ENCODE measurements at places on chromosomes 2 and 18.

GRCh38 chr2:15730545-15731212 is 139.0 kb downstream of the DDX1 start:
- DNase-seq, result no peak

DNA sequence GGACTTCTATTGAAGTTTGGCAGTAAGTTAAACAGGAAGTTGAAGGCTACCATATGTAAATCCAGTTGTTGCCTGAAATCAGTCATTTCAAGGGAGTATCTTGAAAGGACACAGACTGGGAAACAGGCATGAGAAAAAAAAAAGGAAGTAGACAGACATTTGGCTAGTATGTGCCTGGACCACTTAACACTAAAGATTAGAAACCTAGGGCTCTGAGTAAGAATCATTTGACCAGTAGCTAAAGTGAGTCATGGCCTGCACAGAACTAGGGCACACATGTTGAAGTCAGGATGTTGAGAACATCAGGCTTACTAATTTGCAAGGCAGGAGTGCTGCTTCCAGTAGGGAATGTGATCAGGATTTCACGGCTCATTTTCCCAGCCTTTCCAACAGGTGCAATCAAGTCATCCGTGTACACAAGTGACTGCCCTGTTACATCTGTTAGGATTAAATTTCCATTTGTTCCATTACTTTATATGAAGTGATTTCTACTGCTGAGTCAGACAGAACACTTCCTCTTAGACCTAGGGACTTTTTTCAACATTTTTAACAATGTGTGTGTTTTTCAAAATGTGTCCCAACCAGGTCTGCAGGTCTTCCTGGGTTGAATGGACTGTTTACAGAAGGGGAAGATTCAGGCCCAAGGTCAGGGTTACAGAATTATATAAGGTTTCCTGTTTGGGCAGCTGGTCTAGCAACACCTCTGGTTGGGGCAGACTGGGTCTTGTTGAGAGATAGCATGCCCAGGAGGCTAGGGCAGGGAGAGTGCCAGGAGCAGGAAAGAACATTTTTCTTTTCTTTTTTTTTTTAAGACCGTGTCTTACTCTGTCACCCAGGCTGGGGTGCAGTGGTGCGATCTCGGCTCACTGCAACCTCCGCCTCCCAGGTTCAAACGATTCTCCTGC is 145.6 kb downstream of the TGIF1 start:
- DNase-seq, result no peak

- DNase-seq, result no peak
Observed at GRCh38 chr2:62305421-62306176, 109.7 kb downstream of the B3GNT2 start.

GRCh38 chr2:240240017-240240734 is 99.7 kb upstream of the OTOS start:
- DNase-seq, result no peak

- no peak for DNase-seq
Observed at GRCh38 chr2:25089605-25090315, 47.9 kb downstream of the EFR3B start.

DNA sequence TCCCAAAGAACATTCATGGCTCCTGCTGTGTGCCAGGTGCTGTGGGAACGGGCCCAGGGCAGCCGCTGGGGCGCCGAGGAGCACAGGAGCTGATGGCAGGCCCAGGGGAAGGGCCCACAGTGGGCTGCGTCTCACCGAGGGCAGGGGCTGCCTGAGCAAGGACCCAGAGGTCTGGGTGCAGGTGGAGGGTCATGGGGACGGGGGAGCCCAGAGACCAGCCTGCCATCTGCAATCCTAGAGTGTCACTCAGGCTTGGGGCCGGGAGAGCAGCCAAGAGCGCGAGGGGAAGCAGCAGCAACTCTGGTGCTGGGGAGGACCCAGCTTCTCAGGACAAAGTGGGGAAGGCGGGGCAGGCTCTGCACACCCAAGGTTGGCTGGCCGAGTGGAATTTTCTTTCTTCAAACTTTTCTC is 207.4 kb downstream of the HDAC4 start:
- no peak for DNase-seq

DNA sequence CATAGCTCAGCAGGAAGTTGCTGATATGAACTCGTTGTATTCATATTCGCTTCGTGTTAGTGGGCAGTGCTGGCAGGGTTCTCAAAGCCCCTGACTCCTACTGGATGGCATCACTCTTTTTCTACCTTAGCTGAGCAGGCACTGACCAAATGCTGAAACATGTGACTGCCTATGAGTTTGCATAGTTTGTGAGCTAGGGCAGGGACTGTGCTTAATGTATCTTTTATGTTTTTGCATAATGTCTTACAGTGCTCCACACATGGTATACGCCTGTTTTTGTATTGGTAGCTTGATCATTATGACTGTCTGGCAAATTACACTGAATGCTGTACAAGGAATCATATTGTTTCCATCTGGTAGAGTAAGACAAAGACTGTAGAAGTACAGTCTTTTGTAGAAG is 305.3 kb downstream of the PARD3B start:
- DNase-seq, result no peak

DNA sequence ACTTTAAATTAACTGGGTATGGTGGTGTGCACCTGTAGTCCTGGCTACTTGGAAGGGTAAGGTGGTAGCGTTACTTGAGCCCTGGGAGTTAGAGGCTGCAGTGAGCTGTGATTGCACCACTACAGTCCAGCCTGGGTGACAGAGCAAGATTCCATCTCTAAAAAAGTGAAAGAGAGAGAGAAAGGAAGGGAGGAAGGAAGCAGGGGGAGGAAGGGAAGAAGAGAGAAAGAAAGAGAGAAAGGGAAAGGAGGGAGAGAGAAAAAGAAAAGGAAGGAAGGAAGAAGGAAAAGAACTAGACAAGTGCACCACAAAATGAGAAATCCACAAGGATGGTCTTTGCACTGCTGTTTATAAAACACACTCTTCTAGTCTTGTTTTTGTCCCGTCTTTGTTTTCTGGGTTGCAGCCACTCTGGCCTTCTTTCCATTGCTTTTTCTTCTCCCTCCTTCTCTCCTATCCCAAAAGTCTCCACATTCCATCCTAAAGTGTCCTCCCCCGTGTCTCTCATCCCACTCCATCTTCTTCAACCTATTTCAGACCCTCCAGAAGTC is 32.0 kb downstream of the PKDCC start:
- no peak for DNase-seq

All from activated gamma-delta T cell (primary cell).